ENCODE measurements at places on chromosomes 2 and 18.

GRCh38 chr2:101617188-101617587 is 80.3 kb upstream of the MAP4K4 start:
- DNase-seq: no peak

- DNase-seq: no peak
Observed at GRCh38 chr2:178238154-178238521, 43.8 kb downstream of the OSBPL6 start.

DNA sequence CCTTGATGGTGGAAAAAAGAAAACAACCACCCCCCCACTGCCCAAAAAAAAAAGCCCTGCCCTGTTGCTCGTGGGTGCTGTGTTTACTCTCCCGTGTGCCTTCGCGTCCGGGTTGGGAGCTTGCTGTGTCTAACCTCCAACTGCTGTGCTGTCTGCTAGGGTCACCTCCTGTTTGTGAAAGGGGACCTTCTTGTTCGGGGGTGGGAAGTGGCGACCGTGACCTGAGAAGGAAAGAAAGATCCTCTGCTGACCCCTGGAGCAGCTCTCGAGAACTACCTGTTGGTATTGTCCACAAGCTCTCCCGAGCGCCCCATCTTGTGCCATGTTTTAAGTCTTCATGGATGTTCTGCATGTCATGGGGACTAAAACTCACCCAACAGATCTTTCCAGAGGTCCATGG is 28.0 kb downstream of the MAL start:
- no peak for DNase-seq

- DNase-seq: no peak
Observed at GRCh38 chr2:25339211-25339674, 2.5 kb downstream of the DNMT3A start.

- no peak for DNase-seq
Observed at GRCh38 chr2:23503097-23503496, 118.1 kb downstream of the KLHL29 start.

DNA sequence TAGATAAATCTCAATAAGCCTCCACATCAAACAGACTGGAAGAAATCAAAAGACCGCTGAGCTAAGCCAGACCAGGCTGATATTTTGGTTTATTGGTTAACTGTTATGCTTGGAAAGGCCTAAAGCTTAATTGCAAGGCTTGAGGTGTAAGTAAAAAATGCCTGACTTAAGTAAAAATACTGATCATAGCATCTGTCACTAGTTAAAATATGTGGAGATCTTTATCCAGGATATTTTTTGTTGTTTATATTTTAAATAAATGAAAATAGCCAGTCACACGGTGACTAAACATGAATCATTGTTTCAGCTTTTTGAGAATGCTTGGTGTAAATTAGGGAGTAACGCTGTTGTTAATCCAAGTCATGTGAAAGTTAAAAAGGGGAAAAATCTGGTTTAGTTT is 127.9 kb downstream of the THADA start:
- no peak for DNase-seq

DNA sequence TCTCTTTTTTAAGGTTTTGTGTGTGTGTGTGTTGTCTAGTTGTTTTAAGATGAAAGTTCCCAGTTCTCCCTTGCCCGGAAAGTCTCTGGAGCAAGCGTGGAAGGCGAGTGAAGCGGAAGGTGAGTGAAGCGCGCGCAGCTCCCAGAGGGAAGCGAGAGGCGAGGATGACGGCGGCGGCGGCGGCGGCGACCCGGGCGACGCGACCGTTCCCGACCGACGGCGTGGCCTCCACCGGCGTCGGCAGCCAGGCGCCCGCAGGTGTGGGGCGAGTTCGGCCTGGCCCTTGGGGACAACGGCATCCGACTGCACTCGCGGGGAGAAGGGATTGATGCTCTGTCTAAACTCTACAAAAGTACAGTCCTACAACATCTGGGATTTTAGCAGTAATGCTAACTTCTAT is 321.9 kb downstream of the CELF4 start:
- no peak for DNase-seq

DNA sequence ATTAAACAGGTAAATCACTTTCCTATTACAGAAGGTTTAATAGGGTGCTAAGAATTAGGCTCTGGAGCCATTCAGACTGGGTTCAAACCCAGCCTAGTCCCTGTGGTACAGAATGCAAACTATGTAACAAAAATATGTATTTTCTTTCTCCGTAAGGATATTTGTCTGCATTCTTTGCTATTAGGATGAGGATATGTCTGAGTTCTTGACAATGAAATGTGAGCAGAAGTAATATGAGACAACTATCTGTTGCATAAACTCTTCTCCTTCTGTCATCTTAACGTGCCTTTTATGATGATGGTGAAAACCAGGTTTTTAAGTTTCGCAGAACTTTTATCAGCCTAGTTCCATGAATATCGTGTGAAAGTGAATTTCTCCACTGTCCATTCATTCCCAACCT is 1129.1 kb upstream of the ZEB2 start:
- no peak for DNase-seq

DNA sequence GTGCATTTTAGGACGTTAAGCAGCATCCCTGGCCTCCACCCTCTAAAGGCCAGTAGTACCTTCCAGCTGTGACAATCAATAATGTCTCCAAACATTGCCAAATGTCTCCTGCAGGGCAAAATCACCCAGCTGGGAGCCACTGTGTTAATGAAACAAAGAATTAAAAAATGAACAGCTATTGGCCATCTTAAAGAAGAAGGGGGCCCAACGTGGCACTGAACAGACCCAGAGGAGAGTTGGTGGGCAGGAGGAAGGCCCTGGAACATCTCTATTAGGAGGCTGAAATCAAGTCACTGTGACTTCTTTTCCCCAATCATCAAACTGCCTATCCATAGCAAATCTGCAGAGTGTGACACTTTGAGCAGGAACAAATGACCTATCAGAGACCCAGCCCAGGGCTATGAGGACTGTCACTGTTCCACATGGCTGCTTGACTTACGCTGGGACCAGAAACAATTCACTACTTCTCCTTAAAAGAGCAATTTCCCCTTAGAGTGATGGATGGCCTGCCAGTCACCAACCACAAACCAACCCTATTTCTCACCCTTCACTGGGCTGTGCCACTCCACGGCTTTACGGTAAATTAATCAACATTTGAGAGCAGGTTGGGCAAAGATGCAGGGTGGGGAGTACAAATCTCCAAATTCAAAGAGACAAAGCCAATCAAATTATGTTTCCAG is 35.2 kb upstream of the TEX51 start:
- DNase-seq: no peak

Data from NCI-H774 (cell line).